H1 (cell line): ENCODE measurements at places on chromosomes 7 and 10.

DNA sequence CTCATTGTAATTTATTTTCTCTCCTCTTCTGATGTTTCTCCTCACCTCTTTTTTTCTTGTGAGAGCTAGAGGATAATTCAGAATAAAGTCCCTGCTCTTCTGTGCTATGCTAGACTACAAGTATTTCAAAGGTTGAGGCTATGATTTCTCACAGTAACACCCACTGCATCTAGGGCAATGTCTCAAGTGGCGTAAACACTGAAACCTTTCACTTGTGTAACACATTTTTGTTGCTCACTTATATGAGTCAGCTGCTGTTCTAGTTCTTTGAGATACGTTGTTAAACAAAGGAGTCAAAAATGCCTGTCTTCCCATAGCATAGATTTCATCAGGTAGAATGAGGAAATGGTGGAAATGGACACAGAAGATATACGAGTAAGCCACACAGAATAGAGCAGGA lies 305.1 kb upstream of the PITRM1 start:
- no peak for DNase-seq
- no peaks in the 10 kb centered on the region for H3K36me3 ChIP-seq
- H3K4me1 ChIP-seq, result no peaks in the 10 kb centered on the region
- no peak overlapping the region for H3K4me3 ChIP-seq
- H3K27ac ChIP-seq, result no peak overlapping the region

GRCh38 chr10:86354761-86355540 lies 11.6 kb downstream of the GRID1 start:
- H3K27me3 ChIP-seq, result no peaks in the 10 kb centered on the region
- no peak overlapping the region for H3K27ac ChIP-seq
- H3K36me3 ChIP-seq, result no peaks in the 10 kb centered on the region
- DNase-seq, result no peak

DNA sequence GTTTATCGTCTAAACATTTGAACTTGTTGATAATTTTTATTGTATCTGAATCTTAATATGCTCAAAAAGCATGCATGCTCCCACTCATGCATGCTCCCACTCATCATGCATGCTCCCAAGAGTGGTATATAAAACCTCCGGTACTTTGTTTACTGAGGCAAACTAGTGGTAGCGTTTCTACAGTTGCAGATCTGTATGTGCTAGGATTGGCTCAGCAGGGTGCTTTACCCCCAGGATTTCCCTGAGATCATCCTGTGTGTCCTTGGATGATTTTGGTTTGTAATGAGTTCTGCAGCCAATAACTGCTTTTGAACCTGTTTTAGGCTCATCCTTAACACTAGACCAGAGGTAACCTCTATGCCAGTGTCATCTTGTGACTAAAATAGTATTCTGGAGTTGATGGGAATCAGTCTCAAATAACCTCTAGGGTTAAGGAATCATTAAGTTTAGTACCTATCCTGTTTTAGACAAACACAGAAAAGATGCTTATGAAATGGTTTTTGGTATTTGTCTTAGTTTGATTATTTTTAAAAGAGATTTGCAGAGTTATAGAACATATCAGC lies 40.4 kb downstream of the PHTF2 start:
- H3K27me3 ChIP-seq, result no peaks in the 10 kb centered on the region
- no peak for DNase-seq
- H3K4me3 ChIP-seq, result no peak overlapping the region
- H3K27ac ChIP-seq, result no peak overlapping the region
- no peaks in the 10 kb centered on the region for H3K36me3 ChIP-seq

DNA sequence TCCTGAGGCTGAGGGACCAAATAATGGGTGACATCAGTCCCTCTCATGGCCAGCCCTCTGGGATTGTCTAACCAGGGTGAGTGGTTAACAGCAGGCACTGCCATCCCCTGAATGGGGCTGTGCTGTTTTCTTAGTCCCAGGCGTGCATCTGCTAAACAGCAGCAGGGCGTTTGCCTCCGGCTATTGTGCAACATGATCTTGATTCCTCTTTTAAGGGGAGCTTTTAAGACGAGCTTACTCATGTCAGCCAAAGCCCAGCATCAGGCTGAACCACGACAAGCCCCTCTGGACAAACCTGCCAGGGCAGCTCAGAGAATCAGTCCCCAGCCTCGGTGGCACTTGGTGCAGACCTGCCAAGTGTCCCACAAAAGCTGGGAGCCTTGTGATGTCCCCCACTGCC lies 16.2 kb upstream of the IGFBP3 start:
- H3K27me3 ChIP-seq, result no peaks in the 10 kb centered on the region
- H3K4me1 ChIP-seq, result no peaks in the 10 kb centered on the region
- DNase-seq, result no peak
- H3K27ac ChIP-seq, result no peak overlapping the region

GRCh38 chr7:90727412-90727811 lies 131.3 kb downstream of the CDK14 start:
- no peaks in the 10 kb centered on the region for H3K36me3 ChIP-seq
- no peak for DNase-seq
- H3K4me1 ChIP-seq, result no peaks in the 10 kb centered on the region; the same call in 1 of the 2 replicates
- no peak overlapping the region for H3K4me3 ChIP-seq
- H3K27me3 ChIP-seq, result no peaks in the 10 kb centered on the region

DNA sequence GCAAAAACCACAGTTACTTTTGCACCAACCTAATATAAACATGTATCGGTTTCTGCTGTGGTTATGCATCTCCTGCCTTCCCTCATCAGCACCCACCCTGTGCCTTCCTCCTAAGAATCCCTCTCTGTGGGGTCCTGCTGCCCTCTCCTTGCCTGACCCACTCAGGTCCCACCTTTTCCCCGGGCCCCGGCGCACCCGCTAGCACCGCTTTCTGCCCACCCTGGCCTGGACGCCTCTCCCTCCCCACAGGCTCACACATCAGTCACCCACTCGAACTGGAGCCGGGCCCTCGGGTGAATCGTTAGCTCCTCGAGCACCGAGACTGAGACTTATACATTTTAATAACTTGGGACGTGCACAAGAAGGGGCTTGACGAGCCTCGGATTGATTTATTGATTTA lies 110.5 kb downstream of the ADARB2 start:
- H3K36me3 ChIP-seq, result no peaks in the 10 kb centered on the region
- peaks cover 3% of the 10 kb centered on the region for H3K4me1 ChIP-seq
- H3K4me3 ChIP-seq, result no peak overlapping the region
- H3K27ac ChIP-seq, result no peak overlapping the region
- no peak for DNase-seq
- H3K27me3 ChIP-seq, result no peaks in the 10 kb centered on the region

DNA sequence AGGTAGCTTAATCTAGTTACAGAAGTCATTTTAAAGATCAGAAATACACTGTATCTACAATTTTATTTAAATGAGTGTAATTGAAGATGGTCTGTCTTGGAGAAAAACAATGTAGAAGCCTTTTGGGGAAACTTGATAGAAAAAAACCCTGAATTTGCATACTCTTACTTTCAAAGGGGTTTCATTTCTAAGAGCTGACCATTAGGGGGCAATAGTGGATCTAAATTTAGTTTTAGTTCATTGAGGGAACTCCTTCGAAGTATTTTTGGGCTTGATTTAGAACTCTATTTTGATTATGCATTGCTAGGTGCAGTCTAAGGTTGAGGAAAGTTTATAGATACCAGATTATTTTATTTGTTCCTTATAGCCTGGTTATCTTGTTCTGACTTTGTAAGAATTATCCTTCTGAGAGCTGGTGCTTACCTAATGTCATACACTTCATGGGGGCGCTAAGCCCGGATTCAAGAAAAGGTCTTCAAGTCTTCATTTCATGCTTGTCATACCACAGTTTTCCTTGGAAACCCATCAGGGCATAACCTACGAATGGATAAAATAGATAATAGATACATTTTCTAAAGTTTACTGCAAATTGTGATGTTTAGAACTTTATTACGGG lies 69.1 kb upstream of the MXI1 start:
- DNase-seq, result no peak
- no peaks in the 10 kb centered on the region for H3K27me3 ChIP-seq
- H3K27ac ChIP-seq, result no peak overlapping the region
- H3K4me1 ChIP-seq, result no peaks in the 10 kb centered on the region
- H3K36me3 ChIP-seq, result peaks cover 5% of the 10 kb centered on the region; the same call in 1 of the 2 replicates

DNA sequence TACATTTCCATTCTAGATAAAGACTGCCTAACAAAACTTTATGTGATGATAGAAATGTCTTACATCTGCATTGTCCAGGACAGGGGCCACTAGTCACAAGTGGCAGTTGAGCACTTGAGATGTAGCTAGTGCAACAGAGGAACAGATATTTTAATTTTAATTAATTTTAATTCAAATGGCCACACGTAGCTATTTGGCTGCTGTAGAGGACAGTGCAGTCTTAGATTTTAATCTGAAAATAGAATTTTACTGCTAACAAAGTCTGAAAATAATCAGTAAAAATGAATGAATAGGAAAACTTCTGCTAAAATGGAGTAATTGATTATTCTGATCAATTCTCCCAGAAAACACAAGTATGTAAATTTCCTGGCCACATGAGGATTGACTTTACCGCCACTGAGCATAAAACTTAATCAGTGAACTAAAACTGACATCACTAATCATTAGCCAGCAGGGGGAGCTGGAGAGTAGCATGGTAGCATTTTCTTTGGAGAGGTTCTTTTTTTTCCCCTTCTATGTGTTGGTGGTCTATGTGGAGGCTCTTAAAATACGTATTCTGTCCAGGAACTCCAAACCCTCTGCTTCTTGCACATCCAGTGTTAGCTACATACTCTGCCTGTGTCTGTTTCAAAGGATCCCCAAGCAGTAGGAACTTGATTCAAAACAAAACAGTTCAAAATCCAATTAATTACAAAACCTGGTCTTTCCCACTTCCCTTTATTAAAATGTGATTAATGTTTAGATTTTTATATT lies 52.1 kb downstream of the TSPAN12 start:
- no peaks in the 10 kb centered on the region for H3K36me3 ChIP-seq
- H3K27me3 ChIP-seq, result no peaks in the 10 kb centered on the region
- DNase-seq, result peak; percentile 80
- H3K4me3 ChIP-seq, result no peak overlapping the region
- no peak overlapping the region for H3K27ac ChIP-seq
- H3K4me1 ChIP-seq, result no peaks in the 10 kb centered on the region

DNA sequence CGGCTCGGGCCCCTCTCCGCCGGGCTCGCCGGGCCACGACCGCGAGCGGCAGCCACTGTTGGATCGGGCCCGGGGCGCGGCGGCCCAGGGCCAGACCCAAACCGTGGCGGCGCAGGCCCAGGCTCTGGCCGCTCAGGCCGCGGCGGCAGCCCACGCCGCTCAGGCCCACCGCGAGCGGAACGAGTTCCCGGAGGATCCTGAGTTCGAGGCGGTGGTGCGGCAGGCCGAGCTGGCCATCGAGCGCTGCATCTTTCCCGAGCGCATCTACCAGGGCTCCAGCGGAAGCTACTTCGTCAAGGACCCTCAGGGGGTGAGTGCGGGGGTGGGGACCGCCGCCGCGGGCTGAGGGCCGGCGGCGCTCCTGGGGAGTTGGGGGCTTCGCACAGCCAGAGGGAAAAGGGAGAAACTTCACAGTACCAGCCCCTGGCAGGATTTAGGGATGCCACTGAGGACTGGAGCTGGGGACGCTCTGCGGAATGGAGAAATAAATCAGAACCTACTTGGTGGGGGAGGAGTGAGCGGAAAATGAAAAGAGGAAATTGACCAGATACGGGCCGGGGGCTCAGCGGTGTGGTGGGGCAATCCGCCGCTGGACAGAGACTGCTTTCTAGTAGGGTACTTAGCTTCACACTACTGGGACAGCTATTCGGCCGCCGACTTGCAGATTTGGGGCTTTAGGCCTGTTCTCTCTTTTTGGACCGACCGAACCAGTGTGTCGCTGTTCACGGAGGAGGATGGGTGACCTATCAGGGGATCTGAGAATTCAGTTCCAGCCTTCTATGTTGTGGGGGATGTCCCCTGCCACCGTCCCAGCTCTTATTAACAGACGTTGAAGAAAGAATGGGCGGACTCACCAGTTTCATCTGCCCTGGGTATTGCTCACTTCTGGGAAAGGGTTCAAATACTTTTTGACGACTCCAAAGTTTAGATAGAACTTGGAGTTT lies 669 bp downstream of the PI4K2A start:
- H3K27me3 ChIP-seq, result no peaks in the 10 kb centered on the region
- peak overlapping the region; percentile 67 for H3K4me3 ChIP-seq
- DNase-seq, result no peak
- H3K36me3 ChIP-seq, result peaks cover 10% of the 10 kb centered on the region
- no peaks in the 10 kb centered on the region; the same call in 1 of the 2 replicates for H3K4me1 ChIP-seq

GRCh38 chr10:112535531-112535951 lies 88.5 kb downstream of the VTI1A start:
- no peak for DNase-seq
- H3K27ac ChIP-seq, result peak overlapping the region; percentile 8; the same call in 1 of the 2 replicates
- H3K4me1 ChIP-seq, result no peaks in the 10 kb centered on the region
- H3K36me3 ChIP-seq, result no peaks in the 10 kb centered on the region; the same call in 1 of the 2 replicates
- no peaks in the 10 kb centered on the region for H3K27me3 ChIP-seq
- H3K4me3 ChIP-seq, result no peak overlapping the region

DNA sequence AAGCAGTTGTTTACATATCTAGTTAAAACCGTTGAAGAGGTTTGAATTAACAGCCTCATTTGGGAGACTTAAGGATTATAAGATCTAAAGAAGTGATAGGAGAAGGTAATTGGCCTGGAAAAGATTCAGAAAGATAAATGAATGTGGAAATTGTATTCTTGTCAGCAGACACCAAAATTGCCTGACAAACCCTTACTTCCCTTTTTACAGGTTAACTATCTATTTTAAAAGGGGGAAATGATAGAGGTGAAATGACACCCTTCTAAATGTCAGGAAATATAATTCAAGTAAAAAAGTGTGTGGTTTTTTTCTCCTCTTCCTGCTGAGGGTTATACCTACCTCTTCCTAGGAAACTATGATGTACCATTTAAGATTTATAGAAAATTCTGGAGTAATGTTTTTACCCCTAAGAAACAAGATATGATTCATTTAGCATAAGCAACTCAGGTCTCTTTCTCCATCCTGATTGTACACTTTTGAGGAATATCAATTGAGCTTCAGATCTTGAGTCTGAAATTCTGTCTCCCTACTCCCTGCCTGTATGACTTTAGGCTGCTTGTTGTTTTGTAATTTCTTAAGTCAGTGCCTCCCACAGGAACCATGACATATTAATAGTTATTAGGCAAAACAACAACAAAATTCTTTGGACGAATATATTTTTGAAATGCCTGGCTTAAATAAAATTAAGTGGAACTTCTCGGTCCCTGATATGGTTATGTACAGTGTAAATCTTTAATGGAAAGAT lies 250.4 kb downstream of the RNLS start:
- H3K4me1 ChIP-seq, result no peaks in the 10 kb centered on the region
- no peaks in the 10 kb centered on the region for H3K27me3 ChIP-seq
- DNase-seq, result no peak
- H3K27ac ChIP-seq, result no peak overlapping the region
- no peak overlapping the region for H3K4me3 ChIP-seq

DNA sequence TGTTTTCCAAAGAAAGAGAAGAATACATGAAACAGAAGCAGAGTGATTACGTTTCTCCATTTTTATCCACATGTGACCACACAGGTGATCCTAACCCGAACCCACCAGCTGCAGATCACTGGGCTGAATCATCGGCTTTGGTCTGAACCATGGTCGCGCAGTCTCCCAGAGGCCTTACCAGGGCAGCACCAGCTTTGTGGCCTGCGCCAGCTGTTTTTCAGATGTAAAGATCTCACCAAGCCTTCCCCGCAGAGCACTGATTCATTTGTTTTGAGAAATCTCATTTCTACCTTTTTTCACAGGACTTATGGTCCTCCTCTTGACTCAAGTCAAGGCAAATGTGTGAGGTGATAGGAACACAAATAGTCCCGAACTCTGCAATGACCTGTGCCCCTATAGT lies 207.0 kb upstream of the PPP2R2D start:
- no peaks in the 10 kb centered on the region; the same call in 1 of the 2 replicates for H3K27me3 ChIP-seq
- no peak for DNase-seq
- H3K36me3 ChIP-seq, result no peaks in the 10 kb centered on the region
- H3K4me3 ChIP-seq, result no peak overlapping the region
- no peak overlapping the region for H3K27ac ChIP-seq
